Posterior vena cava (tissue), 2 donors: ENCODE measurements at places on chromosomes 13 and 19. TPM values are rescaled to one million over a fixed set of nuclear protein-coding genes. Genes with fewer than 3 reads are reported as not detected.
A peak's percentile ranks its signal among the peaks of the same experiment; 100 is the strongest.

Gene FGF22
- 0.37 TPM for total RNA-seq

Gene SGTA
- 29.2 TPM for total RNA-seq

Gene ZNF30
- 3.4 TPM for total RNA-seq

Gene CACNG7
- not detected for total RNA-seq

Gene BEST2
- not detected for total RNA-seq

Gene CABP5
- not detected for total RNA-seq

Gene FBXO46
- total RNA-seq, result 12.3 TPM

Gene CD70
- total RNA-seq, result 0.46 TPM

Gene TRIP10
- total RNA-seq, result 92.6 TPM

DNA sequence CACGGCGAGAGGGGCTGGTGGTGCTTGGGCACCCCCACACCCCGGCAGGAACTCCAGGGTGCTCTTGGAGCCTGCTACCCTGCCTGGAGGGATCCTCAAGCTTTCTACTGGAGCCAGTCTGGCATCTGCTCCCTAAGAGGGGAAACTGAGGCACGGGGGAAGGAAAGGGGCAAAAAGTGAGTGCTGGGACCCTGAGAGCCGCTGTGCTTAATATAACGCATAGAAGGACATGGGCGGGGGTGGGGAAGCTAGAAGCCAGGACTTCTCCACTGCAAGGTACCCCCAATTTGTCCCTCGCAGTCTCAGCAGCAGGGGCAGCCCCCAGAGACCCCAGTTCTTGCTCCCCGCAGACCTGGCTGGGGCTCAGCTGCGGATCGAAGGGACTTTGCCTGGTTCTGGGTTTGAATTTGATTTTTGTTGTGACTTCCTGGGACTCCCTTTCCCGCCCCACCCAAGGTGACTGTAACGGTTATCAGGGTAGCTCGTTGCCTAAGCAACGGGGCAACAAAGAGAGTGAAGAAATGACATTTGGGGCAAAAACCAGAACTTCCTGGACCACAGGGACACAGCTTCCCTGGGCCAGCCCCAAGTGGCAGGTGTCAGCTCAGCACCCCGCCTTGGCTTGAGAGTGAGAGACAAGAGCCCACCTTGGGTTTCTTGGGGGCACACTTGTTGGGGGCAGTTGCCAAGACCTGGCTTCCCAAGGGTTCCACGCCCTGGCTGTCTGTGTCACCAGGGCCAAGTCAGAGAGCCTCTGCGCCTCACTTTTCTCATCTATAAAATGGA is 638 bp downstream of the ADGRE5 start:
- peak; percentile 86 for DNase-seq

- DNase-seq, result no peak
Observed at GRCh38 chr13:77351315-77351714, 24.4 kb upstream of the MYCBP2 start.

DNA sequence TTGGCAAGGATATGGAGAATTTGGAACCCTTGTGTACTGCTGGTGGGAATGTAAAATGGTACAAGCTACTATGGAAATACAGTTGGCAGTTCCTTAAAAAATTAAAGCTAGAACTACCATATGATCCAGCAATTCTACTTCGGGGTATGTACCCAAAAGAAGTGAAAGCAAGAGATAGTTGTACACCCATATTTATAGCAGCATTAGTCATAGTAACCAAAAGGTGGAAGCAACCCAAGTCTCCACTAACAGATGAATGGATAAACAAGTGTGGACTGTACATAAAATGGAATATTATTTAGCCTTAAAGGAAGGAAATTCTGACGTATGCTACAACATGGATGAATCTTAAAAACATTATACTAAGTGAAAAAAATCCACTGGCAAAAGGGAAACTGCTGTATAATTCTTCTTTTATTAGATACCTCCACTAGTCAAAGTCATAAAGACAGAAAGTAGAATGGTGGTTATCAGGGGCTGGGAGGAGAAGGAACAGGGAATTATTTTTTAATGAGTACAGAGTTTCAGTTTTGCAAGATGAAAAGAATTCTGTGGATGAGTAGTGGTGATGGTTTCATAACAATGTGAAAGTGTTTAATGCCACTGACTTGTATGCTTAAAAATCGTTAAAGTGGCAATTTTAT is 141.6 kb downstream of the RXFP2 start:
- DNase-seq, result no peak

DNA sequence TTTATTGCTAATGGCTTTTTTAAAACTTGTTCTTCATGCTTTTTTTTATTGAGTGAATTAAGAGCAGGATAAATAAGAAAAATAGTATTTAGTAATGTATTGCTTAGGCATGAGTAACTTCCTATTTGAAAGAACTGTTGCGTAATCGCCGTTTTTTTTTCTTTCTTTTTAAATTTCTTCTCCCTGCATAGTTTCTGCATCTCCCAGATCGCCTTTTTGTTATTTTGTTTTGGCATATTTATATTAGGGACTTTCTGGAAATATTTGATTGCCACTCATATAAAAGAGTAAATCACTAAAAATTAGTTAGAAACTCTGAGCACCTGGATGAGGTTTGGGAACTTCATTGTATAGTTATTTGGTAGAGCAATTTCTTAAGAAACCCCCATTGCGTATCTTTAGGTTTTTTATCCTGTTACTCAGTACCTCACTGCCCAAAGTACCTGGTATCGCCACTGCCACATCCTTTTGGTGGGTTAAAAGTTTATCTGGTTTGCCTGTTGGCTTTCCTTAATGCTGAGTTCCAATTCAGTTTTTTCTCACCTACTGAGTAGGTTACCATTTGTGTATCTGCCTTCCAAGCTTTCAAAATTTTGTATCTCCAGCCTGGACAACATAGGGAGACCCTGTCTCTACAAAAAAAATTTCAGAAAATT is 36.2 kb upstream of the LPAR6 start:
- no peak for DNase-seq

- peak; percentile 64 for DNase-seq
Observed at GRCh38 chr13:113743366-113744195, 15.4 kb upstream of the TMEM255B start.

DNA sequence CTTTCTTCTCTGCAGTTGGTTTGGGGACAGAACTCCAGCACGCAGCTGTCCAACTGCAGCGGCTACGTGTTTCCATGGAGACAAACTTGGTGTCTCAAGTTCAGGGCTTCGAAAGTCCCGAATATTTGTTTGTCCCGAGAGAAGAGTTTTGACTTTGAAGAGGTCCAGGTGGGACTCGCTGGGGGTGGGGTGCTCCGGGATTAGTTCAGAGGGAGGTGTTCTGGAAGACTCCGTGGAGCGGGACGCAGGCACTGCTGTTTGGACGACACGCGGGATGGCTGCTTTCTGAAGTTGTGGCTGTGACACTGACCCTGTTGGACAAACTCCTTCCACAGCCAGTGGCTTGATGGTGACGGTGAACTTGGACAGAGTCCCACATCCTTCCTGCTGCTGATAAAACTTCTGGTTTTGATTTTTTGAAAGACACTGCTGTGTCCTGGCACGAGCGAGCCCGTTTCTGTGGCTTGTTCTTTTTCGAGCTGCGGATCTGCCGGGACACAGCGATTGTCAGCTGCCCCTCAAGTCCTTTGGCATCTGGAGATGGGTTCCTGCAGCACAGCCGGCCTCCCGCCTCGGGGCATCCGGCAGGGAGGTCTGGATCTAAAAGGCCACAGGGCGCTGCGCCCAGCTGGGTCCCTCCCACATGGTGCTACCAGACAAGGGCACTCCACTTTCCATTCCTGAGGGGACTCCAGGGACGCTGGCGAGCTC is 15.9 kb upstream of the RANBP3 start:
- no peak for DNase-seq

DNA sequence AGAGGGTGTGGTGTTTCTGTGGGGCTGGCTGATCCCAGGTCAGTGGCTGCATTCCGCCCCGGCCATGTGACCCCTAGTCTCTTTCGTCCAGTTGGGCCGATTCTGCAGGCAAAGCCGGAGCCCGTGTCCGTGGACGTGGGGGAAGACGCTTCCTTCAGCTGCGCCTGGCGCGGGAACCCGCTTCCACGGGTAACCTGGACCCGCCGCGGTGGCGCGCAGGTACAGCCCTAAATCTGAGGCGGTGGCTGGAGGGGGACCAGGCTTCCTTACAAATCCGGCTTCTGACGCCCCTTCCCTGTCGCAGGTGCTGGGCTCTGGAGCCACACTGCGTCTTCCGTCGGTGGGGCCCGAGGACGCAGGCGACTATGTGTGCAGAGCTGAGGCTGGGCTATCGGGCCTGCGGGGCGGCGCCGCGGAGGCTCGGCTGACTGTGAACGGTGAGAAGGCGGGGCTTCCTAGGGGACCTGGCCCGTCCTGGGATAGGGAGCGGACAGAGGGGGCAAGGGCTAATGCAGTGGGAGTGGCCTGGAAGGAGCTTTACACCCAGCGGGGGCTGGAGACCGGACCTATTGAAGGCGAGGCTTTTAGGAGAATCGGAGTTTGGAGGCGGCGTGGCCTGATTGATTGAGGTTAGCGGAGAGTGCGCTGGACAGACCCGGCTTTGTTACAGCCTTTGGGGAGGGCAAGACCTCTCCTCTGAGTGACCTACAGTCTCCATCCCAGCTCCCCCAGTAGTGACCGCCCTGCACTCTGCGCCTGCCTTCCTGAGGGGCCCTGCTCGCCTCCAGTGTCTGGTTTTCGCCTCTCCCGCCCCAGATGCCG is 4.3 kb downstream of the KIRREL2 start:
- DNase-seq, result no peak

- no peak for DNase-seq
Observed at GRCh38 chr13:27977476-27978300, 8.6 kb upstream of the CDX2 start.
